ENCODE measurements at places on chromosomes 2 and 18.
A peak's percentile ranks its signal among the peaks of the same experiment; 100 is the strongest.

DNA sequence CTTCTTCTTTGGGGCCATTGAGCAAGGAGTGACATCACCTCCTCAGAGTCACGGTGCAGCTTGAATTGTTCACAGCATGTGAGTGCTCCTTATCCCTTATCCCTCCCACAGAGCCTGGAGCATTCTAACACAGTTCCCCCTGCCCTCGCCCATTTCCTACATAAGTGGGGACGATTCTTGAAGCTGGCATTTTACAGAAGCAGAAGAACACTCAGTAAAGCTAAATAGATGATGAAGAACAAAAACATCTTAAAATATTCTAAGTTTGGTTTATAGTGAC is 135.8 kb upstream of the APCDD1 start:
- DNase-seq = peak; percentile 15

DNA sequence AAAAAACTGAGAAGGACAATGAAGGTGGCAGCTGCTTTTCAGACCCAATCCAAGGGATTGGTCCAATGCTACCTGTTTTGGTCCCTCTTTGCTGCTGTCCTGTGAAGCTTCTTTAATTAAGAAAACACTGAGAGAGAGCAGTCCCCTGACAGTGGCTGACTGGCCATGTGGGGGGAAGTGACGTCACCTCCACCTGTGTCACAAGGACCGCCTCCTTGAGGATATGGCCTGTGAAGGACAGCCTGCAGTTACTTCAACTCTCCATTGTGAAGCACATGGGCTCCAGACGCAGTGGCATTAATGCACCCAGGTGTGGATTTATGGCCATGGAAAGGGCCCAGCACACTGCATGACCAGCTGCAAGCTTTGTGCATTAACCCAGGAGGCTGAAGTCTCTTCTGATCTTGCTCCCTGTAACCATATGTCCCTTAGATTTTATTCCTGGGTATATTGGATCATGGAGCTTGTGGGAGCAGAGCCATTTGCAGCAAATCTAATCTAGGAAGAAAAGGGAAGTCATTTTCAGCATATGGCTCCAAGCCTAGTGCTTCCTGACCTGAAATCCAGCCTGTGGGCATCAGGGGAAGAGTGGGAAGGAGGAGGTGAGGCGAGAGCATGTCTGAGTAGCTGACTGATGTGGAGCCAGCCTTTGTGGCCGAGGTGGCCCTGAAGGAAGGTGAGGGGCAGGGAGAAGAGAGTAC is 32.2 kb downstream of the KIF5C start:
- DNase-seq = no peak

- DNase-seq = no peak
Measured at GRCh38 chr18:37525262-37525585, 40.4 kb downstream of the CELF4 start.

DNA sequence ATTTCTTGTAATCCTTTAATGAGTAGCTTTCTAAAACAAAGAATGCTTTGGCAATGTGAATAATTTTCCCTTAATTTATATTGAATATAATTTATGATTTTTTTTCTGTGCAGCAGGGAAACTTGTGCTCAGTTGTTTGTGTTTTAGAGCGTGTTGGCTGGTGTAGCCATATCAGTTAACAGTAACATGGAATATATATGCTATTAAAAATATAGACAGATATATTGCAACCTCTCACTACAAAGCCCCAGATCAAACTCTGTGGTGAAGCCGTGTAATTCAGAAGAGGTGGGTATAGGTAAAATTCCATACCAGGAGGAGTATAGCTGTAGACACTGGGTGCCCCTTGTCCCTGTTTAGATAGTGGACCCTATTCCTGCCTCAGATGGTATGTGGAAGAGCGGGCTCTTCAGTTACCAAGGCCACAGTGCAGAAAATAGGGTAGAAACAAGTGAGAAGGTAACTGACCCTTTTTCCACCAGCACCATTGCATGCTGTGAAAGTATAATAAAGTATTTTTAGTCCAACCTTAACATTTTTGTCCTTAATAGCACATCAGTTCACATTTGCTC is 18.1 kb upstream of the RASGRP3 start:
- no peak for DNase-seq
